ENCODE measurements at places on chromosomes 6 and 20.

GRCh38 chr6:79001415-79001814, 76.6 kb downstream of the PHIP start:
- no peak for DNase-seq

GRCh38 chr6:56765494-56765893, 122.8 kb upstream of the DST start:
- DNase-seq: no peak

GRCh38 chr6:6683969-6684833, 95.7 kb downstream of the LY86 start:
- no peak for DNase-seq

DNA sequence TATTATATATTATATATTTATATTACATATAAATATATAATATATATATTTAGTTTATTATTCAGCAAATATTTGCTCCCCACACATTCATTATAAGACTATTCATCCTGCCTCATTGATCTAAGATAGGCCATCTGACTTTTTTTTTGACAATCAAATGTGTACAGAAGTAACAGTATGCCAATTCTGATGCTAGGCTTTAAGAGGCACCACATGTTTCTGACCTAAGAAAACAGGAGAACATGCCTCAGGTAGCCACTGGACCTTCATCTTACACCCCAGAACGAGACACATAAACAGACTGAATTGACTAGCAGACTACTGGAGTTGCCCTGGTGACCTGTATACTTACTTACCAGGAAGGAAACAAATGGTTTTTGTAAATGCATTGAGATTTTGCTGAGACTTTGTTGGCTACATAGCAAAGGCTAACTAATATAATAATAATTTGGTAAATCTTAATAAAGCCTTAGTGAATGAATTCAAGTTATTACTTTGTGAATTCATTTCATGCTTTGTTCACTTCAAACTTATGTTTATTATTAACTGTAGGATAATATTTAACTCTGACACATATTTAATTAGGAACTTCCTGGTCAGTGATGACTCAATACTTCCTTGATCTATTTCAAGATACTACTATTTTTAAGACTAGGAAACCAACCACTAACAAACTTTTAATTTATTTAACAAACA, 13.4 kb upstream of the MYO6 start:
- DNase-seq: no peak

- DNase-seq: no peak
Observed at GRCh38 chr20:39268981-39269461, 306.9 kb downstream of the DHX35 start.

- no peak for DNase-seq
Observed at GRCh38 chr6:20800229-20800628, 266.0 kb downstream of the CDKAL1 start.

DNA sequence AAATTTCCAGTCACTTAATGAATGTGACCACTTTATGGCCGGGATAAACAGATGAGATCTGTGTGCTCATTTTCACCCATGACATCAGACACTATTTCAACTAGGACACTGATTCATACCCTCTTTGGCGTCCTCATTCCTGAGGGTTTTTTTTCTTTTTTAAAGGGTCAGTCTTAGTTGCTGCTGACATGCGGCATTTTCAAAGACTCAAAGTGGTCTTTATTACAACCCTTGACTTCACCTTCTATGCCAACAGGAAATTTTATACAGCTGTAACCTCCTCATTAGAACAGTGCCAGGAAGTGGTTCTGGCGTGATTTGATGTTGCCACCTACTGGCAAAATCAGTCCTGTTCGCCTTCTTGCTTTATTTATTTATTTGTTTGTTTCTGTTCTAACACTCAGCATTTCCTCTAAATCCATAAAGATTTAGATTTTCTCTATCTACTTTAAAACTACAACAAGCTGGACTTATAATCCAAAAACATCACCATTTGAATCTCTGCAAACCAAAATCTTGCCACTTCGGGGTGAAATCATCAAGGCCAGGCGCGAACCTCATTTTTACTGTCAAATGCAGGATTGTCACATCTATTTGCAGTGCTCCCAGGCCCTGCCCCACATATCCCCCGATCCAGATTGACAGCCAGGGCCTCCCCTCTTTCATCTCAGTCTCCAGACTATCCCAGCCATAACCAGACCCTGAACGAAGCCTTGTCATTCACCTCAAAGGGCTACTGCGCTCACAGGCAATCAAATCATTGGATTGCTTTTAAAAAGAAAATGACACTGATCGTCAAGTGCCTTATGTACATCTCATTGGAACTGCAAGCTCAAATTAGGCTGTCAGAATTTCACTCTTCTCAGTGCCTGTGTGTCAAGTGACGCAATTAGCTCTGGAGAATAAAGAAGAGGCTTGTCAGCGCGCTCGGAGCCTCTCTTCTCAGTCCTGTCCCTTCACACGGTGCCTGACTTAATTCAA, 77.5 kb downstream of the C6orf118 start:
- DNase-seq: no peak

GRCh38 chr6:135025775-135026174, 28.8 kb downstream of the HBS1L start:
- no peak for DNase-seq

DNA sequence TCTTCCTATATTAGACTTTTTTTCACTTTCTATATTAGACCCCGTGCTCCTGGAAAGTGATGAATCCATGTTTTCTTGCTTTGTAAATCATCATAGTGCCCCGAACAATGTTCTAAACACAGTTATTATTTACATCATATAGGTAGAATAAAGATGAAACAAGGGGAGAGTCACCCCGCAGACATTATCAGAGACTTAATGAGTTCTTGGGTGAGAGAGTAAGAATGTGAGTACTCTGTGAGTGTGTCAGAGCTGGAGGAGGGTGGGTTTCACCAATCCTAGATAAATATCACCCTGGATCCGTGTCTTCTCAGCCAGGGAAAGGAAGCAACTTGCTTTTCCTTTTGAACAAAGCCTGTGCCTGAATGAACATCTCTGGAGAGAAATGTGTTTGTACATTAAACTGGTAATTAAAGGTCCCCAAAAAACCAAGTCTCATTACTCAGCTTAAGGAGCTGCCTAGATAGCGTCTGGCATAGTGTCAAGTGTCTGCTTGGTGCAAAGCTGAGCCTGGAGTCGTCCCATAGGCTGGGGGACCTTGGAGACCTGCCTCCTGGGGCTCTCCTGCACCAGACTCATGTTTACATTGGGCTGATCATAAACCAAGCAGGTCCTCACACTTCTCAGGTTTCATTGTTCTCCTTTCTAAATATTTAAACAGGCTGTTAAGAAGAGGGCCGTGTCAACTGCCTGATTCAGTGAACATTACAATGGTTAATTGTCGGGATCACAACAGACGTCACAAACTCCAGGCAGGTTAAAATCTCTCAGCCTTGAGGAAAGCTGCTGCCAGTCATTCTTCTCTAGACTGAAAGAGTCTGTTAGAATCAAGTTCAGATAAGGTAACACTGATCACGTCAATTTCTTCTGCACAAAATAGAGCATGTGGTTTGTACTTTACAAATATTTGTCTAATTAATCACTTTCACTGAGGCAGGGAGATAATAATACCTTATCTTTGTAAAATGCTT, 179.7 kb upstream of the MYLIP start:
- DNase-seq: no peak

GRCh38 chr20:9399322-9399721, 115.1 kb upstream of the LAMP5 start:
- no peak for DNase-seq

GRCh38 chr6:169093770-169094551, 159.7 kb downstream of the THBS2 start:
- no peak for DNase-seq

- no peak for DNase-seq
Observed at GRCh38 chr6:47464052-47464451, 13.5 kb upstream of the CD2AP start.

GRCh38 chr6:157800420-157801237, 22.4 kb upstream of the SNX9 start:
- no peak for DNase-seq

DNA sequence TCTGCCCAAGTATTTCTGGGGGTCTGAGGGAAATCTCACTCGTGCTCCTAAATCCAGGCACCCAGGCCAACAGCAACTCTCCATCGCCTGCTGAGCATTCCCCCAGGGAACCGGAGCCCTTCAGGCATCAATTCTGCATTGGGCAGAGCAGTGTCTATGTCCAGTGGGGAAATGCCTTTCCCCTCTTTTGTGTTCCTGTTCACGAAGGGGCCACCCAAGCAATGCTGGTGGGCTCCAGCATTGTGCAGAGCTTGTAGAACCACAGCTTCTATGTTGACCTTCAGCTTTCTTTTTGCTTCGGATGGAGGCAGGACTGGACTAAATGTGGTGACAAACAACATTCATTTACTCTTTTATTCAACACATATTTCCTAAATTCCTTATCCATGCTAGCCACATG, 27.2 kb upstream of the DDR1 start:
- no peak for DNase-seq

GRCh38 chr6:53583451-53583850, 38.5 kb upstream of the GCLC start:
- DNase-seq: no peak

- no peak for DNase-seq
Observed at GRCh38 chr20:57620274-57620990, at the start of gene ZBP1. TSS of gene ZBP1 (minus strand) at chr20:57620426. CDS start at chr20:57620295, 131 bp downstream.

DNA sequence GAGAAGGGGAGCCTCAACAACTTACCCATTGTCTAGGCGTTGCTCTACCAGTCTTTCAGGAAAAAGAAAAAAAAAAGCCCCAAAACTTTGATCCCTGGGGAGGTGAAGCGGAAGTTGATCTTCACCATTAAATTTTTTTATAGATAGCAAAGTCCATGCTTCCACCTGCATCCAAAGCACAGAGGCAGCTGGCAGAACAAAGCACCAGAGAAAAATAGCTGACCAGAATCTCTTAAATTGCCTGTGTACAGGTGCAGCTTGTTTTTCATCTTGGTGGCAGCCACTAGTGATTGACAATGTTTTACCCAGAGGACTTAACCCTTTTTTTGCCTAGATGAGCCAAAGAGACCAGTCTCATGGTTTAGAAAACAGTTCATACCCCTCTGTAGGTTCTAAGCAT, 86.0 kb downstream of the MYB start:
- no peak for DNase-seq

GRCh38 chr6:96007663-96008062, 8.1 kb upstream of the FUT9 start:
- no peak for DNase-seq

DNA sequence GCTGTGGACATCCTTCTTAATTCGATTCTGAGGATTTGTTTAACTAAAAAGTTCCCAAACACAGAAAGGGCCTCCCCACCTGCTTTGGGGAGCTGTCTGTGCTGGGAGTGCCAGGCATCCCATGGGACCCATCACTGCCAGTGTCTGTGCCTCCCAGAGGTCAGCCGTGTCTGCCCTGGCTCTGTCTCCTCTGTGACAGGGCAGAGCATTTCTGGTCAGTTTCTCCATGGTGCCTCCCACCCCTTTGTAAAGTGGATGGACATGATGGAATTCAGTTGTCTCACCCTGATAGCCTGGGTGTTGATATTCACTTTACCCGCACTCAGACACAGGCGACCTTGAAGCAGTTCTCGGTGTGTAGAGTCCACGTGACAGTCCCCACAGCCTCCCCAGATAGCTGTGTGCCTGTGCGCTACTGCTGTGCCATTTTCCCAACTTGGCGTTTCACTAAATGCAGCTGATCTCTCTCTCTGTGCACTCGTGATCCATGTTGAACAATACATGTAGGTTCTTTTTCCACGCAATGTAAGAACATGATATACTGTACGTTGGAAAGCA, 70.5 kb downstream of the CDS2 start:
- DNase-seq: no peak

- no peak for DNase-seq
Observed at GRCh38 chr20:56653211-56653610, 24.1 kb downstream of the TFAP2C start.

DNA sequence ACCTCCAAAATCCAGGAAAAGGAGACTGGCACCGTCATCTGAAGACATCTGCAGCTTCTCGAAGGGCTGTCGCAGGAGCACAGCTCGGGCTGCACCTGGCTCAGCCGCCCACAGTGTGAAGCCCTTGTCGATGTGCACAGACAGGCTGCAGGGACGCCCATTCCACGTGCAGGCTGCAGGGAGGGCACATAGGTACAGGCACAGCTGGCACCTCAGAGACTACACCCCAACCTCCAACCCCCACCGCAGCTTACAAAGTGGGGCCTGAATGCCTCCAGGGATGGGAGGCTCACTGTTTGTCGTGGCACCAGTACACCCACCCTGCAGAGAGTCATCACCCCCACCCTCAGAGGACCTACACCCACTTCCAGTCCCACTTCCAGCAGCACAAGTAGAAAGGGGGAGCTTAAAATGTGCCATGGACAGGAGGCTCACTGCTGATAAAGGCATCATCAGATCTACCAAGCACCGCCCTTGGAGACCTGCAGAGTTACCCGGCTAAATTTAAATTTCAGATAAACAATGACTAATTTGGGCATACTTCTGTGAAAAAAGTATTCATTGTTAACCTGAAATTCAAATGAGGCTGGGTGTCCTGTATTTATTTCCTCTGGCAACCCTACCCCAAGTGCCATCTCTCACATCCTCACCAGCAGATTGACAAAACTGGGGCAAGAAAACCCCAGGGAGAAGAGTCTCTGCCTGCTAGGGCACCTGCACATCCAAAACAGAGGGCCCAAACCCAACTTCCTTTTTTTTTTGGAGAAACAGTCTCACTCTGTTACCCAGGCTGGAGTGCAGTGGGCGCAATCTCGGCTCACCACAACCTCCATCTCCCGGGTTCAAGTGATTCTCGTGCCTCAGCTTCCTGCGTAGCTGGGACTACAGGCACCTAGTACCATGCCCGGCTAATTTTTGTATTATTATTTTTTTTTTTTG, 7.7 kb upstream of the CDK5RAP1 start:
- no peak for DNase-seq

GRCh38 chr20:58524814-58525213, 9.6 kb upstream of the APCDD1L start:
- DNase-seq: no peak

GRCh38 chr6:112464901-112465665, 118.0 kb downstream of the RFPL4B start:
- no peak for DNase-seq

DNA sequence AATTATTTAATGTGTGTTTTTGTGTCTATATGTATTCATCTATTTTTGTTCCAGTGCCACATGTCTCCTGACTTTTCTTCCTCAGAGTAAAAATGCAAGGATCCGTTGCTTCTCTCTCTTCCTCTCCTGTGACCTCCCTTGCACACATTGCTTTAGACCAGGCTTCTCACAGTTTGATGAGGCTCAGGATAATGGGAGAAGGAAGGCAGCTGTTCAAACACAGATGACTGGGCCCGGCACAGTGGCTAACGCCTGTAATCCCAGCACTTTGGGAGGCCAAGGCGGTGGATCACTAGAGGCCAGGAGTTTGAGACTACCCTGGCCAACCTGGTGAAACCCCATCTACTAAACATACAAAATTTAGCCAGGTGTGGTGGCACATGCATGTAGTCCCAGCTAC, 241.9 kb downstream of the SAMD5 start:
- no peak for DNase-seq
